ENCODE measurements at places on chromosomes 2 and 18.

GRCh38 chr2:127407661-127408003 lies 10.6 kb upstream of the PROC start:
- DNase-seq, result no peak

GRCh38 chr2:239801404-239802184 lies 223.5 kb downstream of the NDUFA10 start:
- DNase-seq, result no peak

- DNase-seq, result peak; percentile 84
Measured at GRCh38 chr2:147182260-147182659, 662.6 kb upstream of the ACVR2A start.

GRCh38 chr2:218998414-218999002 lies 5.3 kb upstream of the CRYBA2 start:
- no peak for DNase-seq

GRCh38 chr2:18903750-18904149 lies 314.4 kb upstream of the NT5C1B start:
- DNase-seq, result no peak

- DNase-seq, result no peak
Measured at GRCh38 chr2:239145106-239145505, 255.7 kb downstream of the HDAC4 start.
